Ovary (tissue), 10 donors: ENCODE measurements at places on chromosomes 12 and 14. TPM values are rescaled to one million over a fixed set of nuclear protein-coding genes. Genes with fewer than 3 reads are reported as not detected.

GRCh38 chr12:123519141-123520001 is 14.1 kb downstream of the RILPL1 start:
- H3K27me3 ChIP-seq: no peaks in the 10 kb centered on the region
- H3K27ac ChIP-seq: no peak overlapping the region
- H3K4me3 ChIP-seq: no peak overlapping the region
- no peaks in the 10 kb centered on the region for H3K4me1 ChIP-seq
- no peaks in the 10 kb centered on the region for H3K36me3 ChIP-seq

DNA sequence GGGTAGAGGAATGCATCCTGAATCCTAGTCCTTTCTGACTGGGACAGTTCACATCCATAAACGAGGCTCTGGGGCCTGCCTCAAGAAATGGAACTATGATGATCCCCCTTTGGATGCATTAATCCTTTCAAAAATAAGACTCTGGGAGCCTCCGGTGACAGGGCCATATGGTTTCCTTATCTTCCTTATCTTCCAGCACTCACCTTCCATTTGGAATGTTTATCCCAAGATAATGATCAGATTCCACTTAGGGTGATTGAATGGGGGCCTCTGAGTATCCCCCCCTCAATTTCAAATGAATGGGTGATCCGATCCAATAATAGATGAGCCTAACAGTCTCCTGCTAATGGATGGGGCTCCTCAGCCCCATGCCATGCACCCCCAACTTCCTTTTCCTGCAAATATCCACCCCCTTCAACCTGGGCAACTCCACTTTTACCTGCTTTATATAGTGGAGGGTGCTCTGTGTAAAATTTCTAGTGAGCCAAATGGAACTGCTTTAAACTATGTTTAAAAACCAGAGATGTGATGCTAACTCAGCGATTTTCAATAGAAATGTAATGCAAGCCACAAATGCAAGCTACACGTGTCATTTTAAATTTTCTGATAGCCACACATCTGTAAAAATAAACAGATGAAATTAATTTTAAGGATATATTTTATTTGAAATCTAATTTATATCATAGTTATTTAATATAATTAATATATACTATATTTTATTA is 157.8 kb downstream of the ZFP36L1 start:
- no peak overlapping the region for H3K4me3 ChIP-seq
- DNase-seq: no peak
- H3K36me3 ChIP-seq: no peaks in the 10 kb centered on the region
- no peaks in the 10 kb centered on the region for H3K27me3 ChIP-seq
- H3K4me1 ChIP-seq: peaks cover 20% of the 10 kb centered on the region

DNA sequence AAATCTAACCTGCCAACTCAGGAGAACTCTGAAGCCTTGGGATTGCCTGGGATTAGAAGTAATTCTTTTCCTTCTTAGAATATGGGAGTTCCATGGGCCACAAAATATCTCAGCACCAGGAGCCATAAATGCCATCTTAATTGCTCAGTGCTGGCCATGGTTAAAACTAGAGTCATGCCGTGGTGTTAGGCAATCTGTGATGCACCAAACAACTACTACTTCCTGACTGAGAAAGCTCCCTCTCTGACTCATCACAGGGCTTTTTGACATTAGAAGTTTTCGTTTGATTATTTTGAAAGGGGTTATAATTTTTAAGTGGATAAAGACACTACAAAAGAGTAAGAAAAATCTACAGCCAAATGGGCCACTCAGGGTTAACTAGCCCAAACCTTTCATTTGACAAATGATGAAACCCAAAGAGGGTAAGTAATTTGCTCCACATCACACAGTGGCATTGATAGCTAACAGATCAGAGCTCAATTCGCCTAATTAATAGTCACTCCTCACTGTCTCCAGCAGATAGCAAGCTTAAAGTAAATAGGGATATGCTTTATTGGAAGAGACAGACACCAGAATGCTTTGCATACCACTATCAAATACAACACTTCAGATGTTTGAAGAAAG is 377.3 kb downstream of the EMP1 start:
- no peaks in the 10 kb centered on the region for H3K36me3 ChIP-seq
- no peak for DNase-seq
- H3K27ac ChIP-seq: no peak overlapping the region
- no peak overlapping the region for H3K4me3 ChIP-seq
- H3K27me3 ChIP-seq: no peaks in the 10 kb centered on the region

KRT3 gene
- total RNA-seq: not detected

GRCh38 chr12:72753571-72753970 is 481.4 kb downstream of the TRHDE start:
- no peaks in the 10 kb centered on the region for H3K27me3 ChIP-seq
- no peaks in the 10 kb centered on the region for H3K4me1 ChIP-seq
- DNase-seq: no peak
- H3K36me3 ChIP-seq: no peaks in the 10 kb centered on the region
- no peak overlapping the region for H3K27ac ChIP-seq

- H3K36me3 ChIP-seq: no peaks in the 10 kb centered on the region
- H3K27ac ChIP-seq: no peak overlapping the region
- H3K4me3 ChIP-seq: no peak overlapping the region
- no peaks in the 10 kb centered on the region for H3K27me3 ChIP-seq
- H3K4me1 ChIP-seq: no peaks in the 10 kb centered on the region
Observed at GRCh38 chr14:95111507-95112164, 45.7 kb downstream of the DICER1 start.

- H3K4me3 ChIP-seq: no peak overlapping the region
- no peaks in the 10 kb centered on the region for H3K36me3 ChIP-seq
- H3K4me1 ChIP-seq: peaks cover 3% of the 10 kb centered on the region
- DNase-seq: no peak
- H3K27me3 ChIP-seq: no peaks in the 10 kb centered on the region
Observed at GRCh38 chr12:52256584-52256935, 17.9 kb upstream of the KRT86 start.

GRCh38 chr14:26138764-26139445 is 458.9 kb downstream of the NOVA1 start:
- no peak for DNase-seq
- no peak overlapping the region for H3K27ac ChIP-seq
- no peaks in the 10 kb centered on the region for H3K27me3 ChIP-seq
- no peaks in the 10 kb centered on the region for H3K4me1 ChIP-seq
- H3K36me3 ChIP-seq: no peaks in the 10 kb centered on the region

GRIP1 gene
- 4.5 TPM for total RNA-seq

DNA sequence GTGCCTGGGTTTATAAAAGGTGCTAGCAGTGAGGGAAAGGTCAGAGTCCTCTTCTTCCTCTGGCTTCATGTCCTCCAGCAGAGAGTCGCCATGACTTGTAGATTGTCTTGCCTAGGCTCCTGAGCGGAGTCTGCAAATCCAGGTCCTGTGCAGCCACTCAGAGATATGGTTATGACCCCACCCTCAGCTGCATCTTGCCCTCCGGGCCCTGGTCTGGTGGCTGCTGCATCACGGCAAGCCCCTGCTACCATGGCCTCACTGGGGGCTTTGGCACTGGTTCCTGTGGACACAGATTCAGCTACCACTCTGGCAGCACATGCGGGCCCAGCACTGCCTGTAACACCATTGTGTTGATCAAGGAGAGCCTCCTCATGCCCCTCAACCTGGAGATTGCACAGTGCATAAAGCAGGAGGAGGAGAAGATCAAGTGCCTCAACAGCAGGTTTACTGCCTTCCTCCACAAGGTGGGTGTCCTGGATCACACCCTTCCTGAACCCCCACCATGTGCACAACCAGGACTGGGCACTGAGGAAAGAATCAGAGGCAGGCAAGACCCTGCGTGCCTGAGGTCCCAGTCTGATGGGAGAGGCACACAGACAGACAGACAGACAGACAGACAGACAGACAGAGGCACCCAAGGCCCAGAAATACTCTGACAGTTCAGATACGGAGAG is 10.5 kb upstream of the KRT86 start:
- no peak overlapping the region for H3K27ac ChIP-seq
- no peaks in the 10 kb centered on the region for H3K36me3 ChIP-seq
- H3K4me3 ChIP-seq: no peak overlapping the region

DNA sequence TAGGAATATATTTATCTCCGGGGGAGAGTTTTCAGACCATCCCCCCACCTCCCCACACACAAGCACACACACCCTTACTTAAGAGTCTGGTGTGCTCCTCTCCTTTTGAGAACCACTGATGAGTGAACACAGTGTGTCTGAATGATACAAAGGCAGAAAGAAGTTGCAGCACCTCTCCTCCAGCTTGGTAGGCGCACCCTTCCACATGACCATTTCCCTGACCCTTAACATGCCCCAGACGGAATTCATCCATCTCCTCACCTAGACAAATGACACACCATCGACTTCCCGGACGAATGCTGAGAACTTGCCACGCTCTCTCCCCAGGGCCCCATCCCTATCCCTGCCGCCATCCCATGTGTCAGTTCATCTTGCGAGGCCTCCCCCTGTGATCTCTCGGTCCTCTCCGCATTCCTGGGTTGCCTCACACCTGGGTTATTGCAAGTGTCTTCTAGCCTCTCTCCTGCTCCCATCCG is 3.9 kb downstream of the TNFRSF1A start:
- peak overlapping the region; percentile 90 for H3K4me3 ChIP-seq
- H3K36me3 ChIP-seq: no peaks in the 10 kb centered on the region
- H3K4me1 ChIP-seq: peaks cover 23% of the 10 kb centered on the region
- DNase-seq: no peak
- H3K27me3 ChIP-seq: no peaks in the 10 kb centered on the region
- peak overlapping the region; percentile 97 for H3K27ac ChIP-seq

- no peaks in the 10 kb centered on the region for H3K27me3 ChIP-seq
- no peaks in the 10 kb centered on the region for H3K36me3 ChIP-seq
- H3K27ac ChIP-seq: no peak overlapping the region
- no peaks in the 10 kb centered on the region for H3K4me1 ChIP-seq
Observed at GRCh38 chr12:127606476-127607015, 660.4 kb upstream of the TMEM132C start.

- DNase-seq: no peak
- H3K27me3 ChIP-seq: no peaks in the 10 kb centered on the region
- no peaks in the 10 kb centered on the region for H3K36me3 ChIP-seq
- no peaks in the 10 kb centered on the region for H3K4me1 ChIP-seq
- H3K27ac ChIP-seq: no peak overlapping the region
Observed at GRCh38 chr12:69828897-69829296, 3.9 kb downstream of the MYRFL start.
